ENCODE measurements at places on chromosomes 5 and 9.

DNA sequence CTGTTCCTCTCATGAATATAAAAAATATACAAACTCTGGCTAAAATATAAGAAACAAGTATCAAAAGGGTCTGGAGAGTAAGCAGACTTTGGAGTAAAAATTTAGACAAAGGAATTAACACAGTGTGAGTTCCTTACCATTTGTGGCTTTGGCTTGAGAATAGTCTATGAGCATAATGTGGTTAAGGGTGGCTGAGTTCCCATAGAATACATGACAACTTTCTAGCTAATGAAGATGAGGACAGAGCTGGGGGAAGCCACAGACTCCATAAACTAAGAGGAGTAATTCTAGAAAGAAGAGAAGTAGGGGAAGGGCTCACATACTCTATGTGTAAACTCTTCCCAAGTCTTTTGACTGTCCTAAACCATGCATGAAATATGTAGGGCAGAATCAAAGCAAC, 79.4 kb downstream of the CAAP1 start:
- DNase-seq, result no peak

DNA sequence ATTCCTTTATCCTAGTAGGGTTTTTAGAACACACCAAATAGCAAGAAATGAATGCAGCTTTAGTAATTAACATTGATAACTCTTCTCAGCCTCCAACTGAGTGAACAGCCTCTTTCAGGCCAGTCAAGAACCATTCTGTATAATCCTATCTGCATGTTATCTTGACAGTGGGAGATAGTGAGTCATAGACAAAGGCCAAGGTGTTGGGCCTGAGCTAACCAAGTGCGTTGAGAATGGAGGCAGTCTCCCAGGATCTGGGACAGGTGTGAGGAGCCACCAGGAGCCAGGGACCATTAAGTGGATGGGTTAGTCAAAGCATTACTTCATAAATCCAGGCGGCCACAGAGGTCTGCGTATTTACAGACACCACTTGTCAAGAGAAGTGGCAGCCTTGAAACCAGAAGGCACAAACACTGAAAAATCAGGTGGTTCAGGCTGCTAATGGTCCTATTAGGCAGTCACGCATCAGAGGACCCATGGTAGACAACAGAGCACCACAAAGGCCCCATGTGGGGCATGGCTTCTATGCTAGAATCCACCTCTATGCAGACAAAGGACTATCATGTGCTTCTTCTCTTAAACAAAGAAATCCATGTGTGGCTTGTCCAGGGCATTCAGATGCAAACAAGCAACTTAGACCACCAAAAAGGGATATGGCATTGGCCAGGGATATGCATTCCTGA, 409.7 kb upstream of the PIK3R1 start:
- DNase-seq, result no peak

- DNase-seq, result no peak
Measured at GRCh38 chr5:89596821-89597220, 713.8 kb upstream of the MEF2C start.

GRCh38 chr9:108552459-108553040, 303.2 kb downstream of the ACTL7B start:
- no peak for DNase-seq

GRCh38 chr9:137237759-137238726, 3.0 kb upstream of the TUBB4B start:
- DNase-seq, result no peak

DNA sequence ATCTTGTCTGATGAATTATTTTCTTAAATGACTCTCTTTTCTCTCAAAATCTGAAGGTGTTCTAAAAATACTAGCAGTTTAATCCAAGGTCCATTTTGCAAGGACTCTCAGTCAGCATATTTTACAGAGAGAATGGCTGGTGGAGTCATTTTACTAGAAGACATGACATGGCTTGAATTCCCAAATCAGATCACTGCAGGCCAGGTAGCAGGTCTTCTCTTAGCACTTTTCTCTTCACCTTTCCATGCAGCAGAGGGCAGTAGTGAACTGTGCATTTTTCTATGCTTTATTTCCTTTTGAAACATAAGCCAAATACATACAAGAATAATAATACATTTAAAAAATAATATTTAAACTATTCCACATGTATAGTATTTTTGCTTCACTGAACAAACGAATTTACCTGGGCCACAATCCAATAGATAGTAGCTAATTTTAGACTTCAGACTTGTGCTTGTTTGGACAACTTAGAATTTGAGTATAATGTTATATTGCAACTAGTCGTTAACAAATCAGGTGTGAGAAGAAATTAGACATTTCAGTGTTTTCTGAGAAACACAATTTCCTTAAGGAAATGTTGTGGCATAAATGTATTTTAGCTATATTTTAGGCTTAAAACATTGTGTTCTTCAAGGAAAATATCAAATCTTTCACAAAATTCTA, 289.4 kb upstream of the DAB2 start:
- no peak for DNase-seq

- DNase-seq, result no peak
Measured at GRCh38 chr5:143870871-143871632, 59.1 kb downstream of the HMHB1 start.
